Activated CD4-positive, alpha-beta T cell treated with anti-CD3 and anti-CD28 coated beads, Interleukin-2, amount 50 U/mL, for 4 hours (primary cell): ENCODE measurements at places on chromosomes 4 and X.

- DNase-seq: no peak
Measured at GRCh38 chr4:84879651-84880200, 86.8 kb downstream of the WDFY3 start.

DNA sequence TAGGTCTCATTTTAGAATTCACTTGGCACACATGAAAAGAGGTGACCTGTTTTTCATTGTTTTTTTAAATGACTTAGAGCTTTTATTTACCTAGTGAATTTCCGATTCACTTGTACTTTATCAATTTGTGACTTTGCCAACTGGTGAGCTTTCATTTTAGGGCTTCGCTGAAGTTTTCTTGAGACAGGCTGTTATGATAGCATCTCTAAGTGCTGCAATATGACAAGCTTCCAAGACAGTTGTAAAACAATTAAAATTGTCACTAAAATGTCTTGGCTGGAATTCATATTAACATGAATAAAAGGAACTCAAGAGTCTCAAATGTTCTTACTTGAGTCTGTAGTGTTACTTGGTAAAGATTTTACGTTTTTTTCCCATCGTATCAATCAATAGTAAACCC, 831.7 kb upstream of the GRID2 start:
- DNase-seq: no peak

- DNase-seq: no peak
Measured at GRCh38 chrX:102138064-102138463, 4.2 kb downstream of the TCEAL6 start.

DNA sequence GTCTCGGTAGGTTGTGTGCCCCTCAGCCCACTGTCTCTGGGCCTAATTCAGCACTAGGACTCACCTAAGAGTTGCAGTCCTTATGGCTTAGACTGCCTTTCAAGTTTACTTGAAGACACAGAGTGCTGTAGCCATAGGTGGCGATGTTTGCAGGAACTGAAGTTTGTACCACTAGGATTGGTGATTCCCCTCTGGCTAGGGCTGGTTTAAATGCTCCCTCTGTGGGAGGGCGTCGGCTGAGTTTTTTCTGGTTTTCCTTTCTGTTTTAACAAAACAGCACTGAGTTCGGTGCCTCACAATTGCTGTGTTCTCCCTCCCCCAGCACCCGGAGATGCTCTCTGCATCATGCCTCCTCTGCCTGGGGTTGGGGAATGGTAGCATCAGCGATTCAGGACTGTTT, 480.9 kb downstream of the PCDH11X start:
- DNase-seq: no peak

- no peak for DNase-seq
Measured at GRCh38 chrX:44082829-44083228, 109.6 kb upstream of the NDP start.

GRCh38 chr4:76804096-76804495, 93.8 kb downstream of the SOWAHB start:
- DNase-seq: no peak

GRCh38 chr4:142314247-142314646, 531.9 kb downstream of the INPP4B start:
- DNase-seq: no peak
